ENCODE measurements at places on chromosomes 16 and 17.

DNA sequence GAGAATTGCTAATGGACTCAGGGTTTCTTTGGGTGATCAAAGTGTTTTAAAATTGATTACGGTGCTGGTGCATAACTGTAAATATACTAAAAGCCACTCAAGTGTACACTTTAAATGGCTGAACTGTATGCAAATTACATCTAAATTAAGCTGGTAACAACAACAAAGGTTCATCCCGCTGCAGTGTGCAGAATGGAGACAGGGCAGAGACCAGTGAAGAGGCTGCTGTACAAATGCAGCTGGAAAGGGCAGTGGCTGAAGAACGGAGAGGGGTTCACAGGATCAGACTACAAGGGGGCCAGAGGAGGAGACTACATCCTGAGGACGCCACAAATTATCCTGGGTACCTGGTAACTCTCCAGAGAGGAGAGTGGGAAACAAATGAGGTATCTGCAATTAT, 9.0 kb upstream of the ITGAE start:
- DNase-seq: no peak

DNA sequence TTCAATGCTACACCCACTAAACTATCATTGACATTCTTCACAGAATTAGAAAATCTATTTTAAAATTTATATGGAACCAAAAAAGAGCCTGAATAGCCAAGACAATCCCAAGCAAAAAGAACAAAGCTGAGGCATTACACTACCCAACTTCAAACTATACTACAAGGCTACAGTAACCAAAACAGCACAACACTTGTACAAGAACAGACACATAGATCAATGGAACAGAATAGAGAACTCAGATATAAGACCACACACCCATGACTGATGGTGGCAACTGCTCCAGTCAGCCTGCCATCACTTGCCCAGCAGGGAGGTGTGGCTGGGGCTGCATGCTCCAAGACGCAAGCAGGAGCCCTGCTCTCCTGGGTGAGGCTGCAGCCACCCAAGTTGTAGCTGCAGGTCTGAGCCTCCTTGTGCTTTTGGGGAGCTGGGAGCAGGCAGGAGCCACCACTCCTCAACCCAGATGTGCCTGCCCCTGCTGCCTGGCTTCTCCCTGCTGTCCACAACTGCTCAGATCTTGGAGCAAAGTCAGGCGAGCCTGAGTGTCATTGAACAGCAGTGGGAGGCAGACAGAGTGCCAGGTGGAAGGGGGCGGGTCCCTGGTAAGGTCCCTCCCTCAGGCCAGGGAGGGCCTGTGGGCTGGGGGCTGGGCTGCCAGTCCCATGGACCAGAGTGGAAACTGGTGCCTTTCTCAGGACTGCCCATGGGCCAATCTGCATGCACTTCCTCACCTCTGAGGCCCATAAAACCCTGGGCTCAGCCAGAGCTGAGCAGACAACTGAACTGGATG, 24.7 kb downstream of the SSH2 start:
- no peak for DNase-seq

DNA sequence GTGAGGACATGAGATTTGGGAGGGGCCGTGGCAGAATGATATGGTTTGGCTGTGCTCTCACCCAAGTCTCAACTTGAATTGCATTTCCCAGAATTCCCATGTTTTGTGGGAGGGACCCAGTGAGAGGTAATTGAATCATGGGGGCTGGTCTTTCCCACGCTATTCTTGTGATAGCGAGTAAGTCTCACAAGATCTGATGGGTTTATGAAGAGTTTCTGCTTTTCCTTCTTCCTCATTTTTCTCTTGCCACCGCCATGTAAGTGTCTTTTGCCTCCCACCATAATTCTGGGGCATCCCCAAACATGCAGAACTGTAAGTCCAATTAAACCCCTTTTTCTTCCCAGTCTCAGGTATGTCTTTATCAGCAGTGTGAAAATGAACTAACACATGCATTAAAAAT, 40.6 kb downstream of the CCT6B start:
- no peak for DNase-seq

- no peak for DNase-seq
Measured at GRCh38 chr17:19703106-19703827, 13.1 kb downstream of the SLC47A2 start.
